Adrenal gland (tissue), 19 donors: ENCODE measurements at places on chromosomes 12 and 14. TPM values are rescaled to one million over a fixed set of nuclear protein-coding genes. Genes with fewer than 3 reads are reported as not detected.

Gene CIROP
- total RNA-seq = not detected

Gene DCN
- 1,302 TPM for total RNA-seq

Gene KRT3
- total RNA-seq = not detected

Gene GMFB
- 51.4 TPM for total RNA-seq

Gene KRT71
- not detected for total RNA-seq

Gene SSPN
- total RNA-seq = 5.3 TPM

Gene DPF3
- 2.6 TPM for total RNA-seq

Gene GALNT6
- total RNA-seq = 6.3 TPM

Gene GARIN6
- total RNA-seq = not detected
